ENCODE measurements at places on chromosomes 4 and X.

- no peak for DNase-seq
Measured at GRCh38 chr4:112502871-112503270, 13.1 kb downstream of the NEUROG2 start.

DNA sequence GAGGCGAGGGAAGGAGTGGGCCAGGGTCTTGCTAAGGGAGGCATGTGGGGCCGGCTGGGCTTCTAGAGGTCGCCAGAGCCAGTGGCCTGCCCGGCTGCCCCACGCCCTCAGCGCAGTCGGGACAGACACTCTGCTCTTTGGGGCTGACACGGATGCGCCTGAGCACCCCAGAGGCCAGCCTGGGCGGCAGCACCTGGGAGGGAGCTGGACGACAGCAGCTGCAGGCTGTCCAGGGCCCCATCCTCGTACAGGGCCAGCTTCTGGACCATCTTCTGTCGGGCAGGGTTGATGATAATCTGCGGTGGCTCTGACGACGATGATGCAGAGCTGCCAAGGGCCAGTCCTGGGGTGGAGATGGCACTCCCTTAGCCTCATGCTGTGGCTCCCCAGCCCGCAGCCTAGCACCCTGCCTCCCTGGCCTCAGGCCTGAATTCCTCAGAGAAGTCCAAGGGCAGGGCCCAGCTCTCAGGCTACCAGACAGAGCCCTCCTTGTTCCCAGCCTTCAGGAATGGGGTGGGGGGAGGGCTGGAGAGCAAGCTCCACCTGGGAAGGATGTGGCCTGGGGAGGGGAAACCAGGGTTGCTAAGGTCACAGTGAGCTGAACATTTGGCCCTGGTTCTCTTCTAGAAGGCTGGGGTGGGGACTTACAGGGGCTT is 7.2 kb downstream of the IRAK1 start:
- no peak for DNase-seq

DNA sequence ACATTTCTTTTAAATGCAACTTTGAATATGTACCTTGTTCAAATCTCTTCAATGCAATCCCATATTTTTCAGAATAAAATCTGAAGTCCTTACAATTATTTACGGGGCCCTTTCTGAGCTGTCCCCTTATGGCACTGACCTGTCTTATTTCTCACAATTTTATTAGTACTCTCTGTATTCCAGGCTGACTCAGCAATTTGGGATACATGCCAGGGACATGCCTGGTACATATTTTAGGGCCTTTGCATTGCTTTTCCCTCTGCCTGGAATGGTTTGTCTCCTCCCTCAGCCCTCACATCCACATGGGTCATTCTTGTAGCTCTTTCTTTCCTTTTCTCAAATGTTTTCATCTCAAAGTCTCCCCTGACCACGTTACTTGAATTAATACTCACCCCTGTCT is 172.2 kb upstream of the TECRL start:
- no peak for DNase-seq

DNA sequence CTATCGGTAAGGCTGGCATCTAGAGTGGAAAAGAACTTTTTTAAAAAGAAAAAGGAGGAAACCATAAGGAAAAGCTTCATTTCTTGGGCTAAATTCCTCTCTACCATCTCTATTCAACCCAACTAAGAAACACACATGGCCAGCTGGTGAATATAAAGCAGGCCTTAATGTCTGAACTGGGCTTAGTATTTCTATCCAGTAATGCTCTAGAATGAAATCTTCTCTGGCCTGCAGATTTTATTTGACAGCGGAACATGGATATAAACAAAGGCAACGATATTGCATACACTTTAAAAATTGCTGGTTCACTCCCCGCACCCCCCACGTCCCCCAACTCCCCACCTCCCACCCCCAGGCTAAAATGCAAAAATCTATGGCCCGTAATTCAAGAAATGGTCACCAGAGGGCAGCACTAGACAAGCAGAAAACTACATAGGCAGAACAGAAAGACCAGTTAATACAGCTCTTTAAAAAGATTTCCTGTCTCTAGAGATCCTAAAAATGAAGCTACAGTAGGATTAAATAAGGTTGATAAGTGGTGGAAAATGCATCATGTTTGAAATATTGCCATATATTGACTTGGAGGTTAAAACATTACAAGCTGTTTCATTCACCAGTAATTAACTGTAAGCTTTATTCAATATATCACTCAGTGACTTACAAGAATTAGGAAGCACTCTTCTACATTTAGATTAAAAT is 155.2 kb upstream of the GALNT7 start:
- no peak for DNase-seq

DNA sequence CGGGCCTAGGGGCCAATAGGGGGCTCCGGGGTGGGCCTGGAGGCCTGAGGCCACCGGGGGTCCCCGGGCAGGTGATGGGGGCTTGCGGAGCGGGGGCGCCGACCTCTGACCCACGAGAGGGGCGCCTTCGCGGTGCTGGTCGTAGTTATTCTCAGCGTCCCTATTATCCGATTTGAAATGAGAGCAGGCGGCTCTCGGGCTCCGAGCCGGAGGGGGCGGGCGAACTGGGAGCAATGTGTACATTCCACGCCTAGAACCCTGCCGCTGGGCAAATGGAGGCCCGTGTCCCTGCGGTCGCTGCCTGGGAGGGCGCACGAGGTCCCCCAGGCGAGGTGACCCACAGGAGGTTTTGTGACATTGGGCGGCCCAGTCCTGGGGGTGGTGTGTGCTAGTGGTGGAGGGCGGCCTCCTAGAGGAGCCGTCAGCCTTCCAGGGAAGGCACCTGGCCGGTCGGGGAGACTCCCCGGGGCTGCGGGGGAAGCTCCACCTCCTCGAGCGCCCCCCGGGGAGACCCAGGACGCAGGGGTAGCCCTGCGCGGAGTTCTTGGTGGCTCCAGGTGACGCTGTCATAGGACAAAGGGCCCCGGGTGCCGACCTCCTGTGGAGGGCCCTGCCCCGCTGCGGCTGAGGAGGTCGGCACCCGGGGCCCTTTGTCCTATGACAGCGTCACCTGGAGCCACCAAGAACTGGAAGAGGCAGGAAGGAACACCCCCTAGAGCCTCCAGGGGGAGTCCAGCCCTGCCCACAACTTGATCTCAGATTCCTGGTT is 102.6 kb upstream of the PRKX start:
- no peak for DNase-seq

DNA sequence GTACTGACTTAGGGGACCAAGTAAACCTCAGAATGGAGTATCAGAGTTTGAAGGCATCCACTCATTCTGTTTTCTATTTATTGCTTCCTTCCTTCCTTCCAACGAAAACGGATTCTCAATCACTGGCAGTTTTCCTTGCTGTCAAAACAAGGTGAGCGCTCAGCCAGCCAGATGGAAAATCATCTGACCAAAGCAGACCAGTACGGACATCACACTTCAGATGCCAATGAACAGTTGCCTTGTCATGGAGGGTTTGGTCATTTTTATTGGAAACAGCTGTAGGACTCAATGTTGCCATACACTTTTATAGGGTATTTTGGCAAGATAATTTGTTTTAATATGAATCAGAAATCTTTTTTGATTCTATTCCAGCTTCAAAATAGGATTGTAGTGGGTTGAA is 16.6 kb downstream of the GEMIN8 start:
- no peak for DNase-seq

DNA sequence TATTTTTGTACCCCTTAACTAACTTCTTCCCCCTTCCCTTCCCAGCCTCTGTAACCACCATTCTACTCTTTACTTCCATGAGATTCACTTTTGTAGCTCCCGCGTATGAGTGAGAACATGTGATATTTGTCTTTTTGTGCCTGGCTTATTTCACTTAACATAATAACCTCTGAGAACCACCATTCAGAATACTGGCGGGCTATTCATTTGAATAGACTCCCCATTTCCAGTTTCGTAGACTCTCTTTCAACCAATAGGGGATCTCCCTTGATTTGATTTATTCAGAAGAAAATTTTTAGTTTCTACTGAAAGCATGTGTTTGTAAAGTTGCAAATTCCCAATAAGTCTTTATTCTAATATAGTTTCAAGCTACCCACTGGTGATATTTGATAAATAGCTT is 117.2 kb downstream of the GATB start:
- no peak for DNase-seq

DNA sequence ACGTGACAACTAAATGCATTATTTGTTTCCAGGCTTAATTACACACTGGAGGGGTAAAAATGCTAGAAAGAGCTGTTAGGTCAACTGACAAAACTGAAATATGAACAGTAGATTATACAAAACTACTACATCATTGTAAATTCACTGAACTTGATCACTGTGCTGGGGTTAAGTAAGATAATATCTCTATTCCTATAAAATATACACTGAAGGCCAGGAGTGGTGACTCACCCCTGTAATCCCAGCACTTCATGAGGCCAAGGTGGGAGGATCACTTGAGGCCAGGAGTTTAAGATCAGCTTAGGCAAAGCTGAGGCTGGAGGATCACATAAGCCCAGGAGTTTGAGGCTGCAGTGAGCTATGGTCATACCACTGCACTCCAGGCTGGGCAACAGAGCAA is 31.8 kb upstream of the NKX6-1 start:
- DNase-seq: no peak

DNA sequence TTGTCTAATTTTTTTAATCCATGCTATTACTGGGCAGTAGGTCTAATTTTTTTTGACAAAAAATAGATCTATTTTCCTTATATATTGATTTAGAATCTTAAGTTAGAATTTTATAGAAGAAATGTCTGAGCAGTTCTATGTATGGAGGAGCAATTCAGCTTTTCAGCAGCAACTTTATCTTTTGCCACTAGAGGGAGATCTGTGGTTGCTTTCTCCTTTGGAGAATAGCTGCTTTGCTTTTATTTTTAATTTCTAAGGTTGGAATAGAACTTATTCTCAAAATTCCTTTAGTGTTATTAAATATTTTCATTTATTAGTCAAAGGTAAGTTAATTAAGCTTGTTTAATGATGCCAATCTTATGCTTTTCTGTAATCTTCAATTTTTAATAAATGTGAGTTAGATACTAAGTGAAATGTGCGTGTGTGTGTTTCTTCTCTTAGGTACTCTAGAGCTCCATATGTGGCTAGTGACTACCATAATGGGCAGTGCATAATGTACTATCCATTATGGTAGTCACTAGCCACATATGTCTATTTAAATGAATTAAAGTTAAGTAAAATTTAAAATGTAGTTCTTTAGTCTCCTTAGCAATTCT is 29.3 kb downstream of the FAM199X start:
- no peak for DNase-seq

GRCh38 chrX:13334491-13334890 is 14.6 kb upstream of the ATXN3L start:
- DNase-seq: no peak

DNA sequence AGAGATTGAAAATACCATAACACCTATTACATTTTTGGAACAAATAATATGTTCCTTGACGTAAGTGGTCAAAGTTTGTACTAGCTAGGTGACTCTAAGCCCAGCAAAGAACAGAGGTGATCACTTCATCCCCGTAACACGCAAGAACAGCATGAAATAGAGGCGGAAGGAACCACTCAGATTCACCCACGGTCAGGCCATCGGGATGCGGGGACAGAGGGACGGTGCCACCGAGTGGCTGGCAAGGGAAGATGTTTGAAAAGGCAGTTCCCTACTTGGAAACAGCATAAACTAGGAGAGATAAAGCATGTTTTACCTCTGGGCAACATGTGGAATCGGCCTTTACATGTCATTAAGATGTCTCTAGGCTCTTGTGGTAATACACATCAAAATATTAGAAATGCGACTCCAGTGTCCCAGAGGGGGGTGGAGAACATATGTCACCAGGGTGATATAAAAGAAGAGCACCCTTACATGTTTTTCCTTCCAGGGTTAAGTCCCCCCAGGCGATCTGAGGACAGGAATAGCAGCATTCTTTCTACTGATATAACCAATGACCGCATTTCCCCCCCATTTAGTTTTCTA is 84.0 kb downstream of the PHKA2 start:
- DNase-seq: no peak

DNA sequence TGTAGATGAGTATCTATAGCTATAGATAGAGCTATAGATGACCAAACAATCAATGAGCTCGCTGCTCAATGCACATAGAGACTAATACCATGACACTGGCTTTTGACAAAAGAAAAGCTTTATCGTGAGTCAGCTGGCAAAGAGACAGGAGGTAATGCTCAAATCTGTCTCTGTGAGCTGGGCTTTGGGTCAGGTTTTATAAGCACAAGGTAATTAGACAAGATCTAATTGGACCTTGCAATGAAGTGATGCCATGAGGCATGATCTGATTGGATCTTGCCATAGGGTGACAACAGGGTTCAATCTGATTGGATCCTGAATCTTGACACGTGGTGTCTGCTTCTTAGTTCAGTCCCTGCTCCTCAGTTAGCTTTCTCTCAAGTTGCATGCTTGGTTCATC is 180.7 kb upstream of the MXRA5 start:
- DNase-seq: no peak

Data from NCI-H2081 treated with DMSO at 0.1 percent for 48 hours (cell line).